ENCODE measurements at places on chromosomes 3 and 15.

DNA sequence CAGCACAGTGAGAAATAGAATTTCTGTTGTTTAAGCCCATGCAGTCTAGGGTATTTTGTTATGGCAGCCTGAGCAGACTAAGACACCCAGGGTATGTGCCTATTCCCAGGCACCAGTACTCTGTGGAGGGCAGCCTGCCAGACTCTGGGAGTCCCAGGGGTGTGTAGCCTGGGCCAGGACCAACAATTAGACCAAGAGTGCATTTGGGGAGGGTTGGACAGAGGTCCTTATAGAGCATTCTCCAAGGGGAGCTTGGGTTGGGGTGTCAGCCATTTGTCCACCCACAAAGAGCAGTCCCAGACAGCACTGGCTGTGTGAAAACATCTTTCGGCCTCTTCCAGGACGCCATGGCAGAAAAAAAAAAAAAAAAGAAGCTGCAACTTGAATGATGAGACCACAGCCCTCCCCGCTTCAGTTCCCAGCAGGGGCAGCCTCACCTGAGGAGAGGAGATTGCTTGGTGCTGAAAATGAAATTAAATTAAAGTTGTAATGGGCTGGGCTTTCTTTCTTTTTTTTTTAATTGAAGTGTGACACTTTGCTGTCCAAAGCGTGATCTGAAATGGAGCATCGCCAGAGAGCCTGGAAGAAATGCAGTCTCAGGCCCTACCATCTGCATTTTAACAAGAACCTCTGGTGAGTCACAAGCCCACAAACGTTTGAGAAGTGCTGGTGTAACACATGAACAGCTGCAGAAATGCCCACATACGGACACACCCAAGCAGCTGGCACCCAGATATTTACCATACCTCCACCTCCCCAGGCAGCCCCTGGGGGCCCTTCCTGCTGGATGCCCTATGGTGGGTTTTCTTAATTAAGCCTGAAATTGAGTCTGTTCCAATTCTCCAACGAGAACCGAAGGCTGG is 21.3 kb upstream of the CAV3 start:
- no peak for DNase-seq

DNA sequence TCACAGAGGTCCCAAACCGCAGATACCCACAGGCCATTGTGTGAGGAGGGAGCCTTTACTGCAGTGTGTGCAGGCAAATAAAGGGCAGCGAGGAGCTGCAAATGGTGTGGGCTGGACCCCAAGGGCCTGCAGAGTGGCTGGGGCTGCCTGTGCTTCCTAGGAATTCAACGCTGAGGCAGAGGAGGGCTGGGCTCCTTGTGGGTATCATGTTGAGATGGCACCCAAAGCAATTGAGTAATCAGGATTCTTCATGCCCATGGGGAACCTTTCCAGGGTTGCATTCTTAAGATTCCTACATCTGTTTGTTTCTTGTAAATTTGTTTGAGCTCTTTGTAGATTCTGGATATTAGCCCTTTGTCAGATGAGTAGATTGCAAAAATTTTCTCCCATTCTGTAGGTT is 85.4 kb upstream of the LIPC start:
- DNase-seq = no peak

- DNase-seq = no peak
Observed at GRCh38 chr3:197801891-197802778, 11.1 kb downstream of the LRCH3 start.

DNA sequence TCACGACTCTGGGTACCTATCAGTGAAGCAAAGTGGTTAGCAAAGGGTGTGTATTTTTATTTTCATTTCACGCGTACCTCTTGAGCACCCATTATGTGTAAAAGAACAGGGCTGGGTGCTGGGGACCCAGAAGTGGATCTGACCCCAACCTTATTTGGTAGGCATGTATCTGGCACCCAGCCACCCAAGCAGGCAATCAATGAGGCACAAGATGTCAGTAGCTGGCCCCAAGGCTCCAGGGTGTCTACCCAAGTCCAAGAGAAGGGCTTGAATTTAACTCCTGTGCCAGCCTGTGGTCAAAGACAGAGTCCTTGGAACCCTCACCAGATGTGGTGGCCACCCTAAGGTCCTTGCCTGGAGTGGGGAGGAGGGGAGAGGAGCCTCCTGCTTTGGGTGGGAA is 5.7 kb downstream of the PLEKHO2 start:
- no peak for DNase-seq

DNA sequence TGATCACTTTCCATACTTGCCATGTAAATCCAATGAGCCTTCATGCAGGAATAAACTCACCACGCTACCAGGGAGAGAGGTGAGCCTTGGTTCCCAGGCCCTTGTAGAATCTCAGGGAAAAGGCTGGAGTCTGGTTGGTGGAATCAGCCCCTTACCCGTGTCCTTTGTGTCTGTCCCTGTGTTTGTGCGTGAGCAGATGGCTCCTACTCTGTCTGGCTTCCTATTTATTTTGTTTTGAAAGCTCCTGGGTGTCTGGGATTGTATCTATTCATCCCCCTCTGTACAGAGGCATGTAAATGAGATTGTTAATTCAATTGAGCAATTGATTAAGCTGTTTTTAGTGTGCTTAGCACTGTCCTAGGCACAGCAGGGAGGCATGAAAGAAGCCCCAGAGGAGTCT is 278.1 kb downstream of the THSD4 start:
- no peak for DNase-seq

GRCh38 chr3:187961366-187961765 is 192.6 kb upstream of the LPP start:
- DNase-seq = no peak

DNA sequence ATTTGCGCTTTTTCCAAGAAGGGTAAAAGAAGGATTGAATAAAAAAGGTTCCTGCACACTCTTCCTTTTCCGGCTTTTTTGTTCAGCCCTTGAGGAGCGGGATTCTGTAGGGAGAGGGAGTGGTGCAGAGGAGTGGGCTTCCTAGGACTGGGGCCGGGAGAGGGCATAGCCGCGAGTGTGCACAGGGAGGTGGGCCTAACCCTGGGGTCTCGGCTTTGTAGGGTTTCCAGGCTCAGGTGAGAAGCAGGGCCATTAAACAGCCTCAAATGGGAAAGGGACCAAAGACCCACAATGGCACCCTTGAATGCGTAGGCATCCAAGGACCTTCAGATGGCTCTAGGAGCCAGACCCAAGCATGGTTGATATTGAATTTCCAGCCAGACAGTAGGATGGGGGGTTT is 35.4 kb upstream of the RAB6B start:
- DNase-seq = no peak

DNA sequence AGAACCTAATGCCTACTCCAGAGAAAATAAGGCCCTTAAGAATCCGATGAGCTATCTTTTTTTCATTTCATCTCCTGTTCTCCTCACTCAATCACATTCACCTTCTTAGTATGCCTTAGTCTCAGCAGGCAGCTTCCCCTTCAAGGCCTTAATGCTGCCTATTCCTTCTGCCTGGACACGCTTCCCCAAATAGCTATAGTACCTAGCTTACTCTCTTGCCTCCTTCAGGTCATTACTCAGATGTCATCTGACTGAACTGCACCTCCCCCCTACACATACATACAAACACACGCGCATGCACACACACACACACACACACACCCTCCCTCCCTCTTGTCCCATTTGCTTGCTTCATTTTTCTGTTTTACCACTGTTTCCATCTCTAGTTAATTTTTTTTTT is 191.5 kb upstream of the MLF1 start:
- no peak for DNase-seq

GRCh38 chr15:40929660-40930429 is 705 bp downstream of the DLL4 start:
- no peak for DNase-seq

GRCh38 chr3:123781571-123782275 is 102.4 kb downstream of the MYLK start:
- DNase-seq = no peak

Data from stimulated activated CD4-positive, alpha-beta T cell treated with anti-CD3 and anti-CD28 coated beads, Interleukin-4, amount 100 ng/mL, for 48 hours (primary cell).